ENCODE measurements at places on chromosomes 1 and 21.
A peak's percentile ranks its signal among the peaks of the same experiment; 100 is the strongest.

DNA sequence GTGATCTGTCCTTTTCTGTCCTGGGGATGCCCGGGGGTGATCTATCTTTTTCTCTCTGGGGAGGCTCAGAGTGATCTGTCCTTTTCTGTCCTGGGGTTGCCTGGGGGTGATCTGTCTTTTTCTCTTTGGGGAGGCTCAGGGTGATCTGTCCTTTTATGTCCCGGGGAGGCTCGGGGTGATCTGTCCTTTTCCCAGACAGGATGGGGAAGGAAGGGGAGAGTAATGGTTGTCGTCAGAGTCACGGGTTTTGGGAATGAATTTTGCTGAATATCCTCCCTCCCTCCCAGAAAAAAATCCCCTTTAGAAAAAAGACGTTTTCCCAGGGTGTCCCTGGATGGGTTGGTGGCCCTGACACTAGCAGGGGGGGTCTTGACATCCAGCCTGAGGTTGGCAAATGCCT lies 91.5 kb downstream of the ARHGEF10L start:
- DNase-seq = peak; percentile 41

- DNase-seq = no peak
These were observed 42.4 kb downstream of the PTPRC start for GRCh38 chr1:198681252-198681651.

GRCh38 chr1:30721812-30722537 lies 1.4 kb downstream of the MATN1 start:
- no peak for DNase-seq

DNA sequence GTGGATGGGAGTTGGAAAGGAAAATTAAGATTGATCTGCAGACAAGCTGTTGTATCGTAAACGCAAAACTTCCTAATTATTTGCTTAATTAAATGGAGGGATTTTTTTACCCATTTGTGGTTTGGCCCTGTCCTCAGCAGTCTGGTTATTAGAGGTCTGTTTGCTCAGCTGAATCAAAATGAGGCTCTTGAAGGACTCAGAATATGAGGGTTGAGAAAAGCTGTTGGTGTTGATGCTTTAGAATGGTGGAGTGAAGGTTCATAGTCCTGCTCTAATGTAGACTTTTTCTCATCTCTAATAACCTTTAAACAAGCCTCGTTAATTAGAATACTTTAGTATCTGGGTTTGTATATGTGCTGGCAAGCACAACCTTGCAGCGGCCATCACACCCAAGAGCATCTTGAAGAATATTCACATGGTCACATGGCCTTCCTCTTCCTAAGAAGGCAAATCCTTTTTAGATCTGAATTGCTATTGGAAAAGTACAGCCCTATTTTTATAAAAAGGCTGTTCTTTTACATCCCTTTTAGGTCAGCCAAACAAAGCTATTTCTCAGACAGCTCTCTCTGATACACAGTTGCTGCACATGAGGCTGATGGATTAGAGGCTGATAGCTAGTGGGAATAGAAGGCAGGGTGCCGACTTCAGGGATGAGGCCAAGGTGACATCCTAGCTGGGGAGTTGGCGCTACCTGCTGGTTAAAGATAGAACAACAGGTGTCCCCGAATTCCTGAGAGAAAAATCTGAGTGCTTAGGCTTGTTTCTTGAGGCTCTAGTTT lies 53.8 kb downstream of the MACF1 start:
- DNase-seq = peak; percentile 53

GRCh38 chr1:80056179-80056578 lies 1049.6 kb upstream of the ADGRL4 start:
- DNase-seq = no peak

- no peak for DNase-seq
These were observed 9.5 kb downstream of the SIM2 start for GRCh38 chr21:36708286-36709029.

DNA sequence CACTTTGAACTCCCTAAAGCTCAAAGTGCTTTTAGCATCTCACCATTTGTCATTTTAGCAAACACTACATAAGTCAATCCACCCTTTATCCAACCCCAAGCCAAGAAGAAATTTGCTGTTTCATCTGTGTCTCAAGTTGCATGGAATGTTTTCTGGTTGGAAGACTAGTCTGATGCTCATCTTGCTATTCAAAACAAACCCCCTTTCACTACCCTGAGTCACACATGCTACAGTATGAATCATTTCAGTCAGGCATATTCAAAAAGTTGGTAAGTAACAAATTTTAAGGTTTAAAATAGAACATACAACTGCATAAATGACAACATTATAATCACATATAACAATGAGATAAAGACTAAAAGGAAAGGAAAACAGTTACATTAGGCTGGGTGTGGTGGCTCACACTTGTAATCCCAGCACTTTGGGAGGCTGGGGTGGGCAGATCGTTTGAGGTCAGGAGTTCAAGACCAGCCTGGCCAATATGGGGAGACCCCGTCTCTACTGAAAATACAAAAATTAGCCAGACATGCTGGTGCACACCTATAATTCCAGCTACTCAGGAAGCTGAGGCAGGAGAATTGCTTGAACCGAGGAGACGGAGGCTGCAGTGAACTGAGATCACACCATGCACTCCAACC lies 38.7 kb downstream of the DSTYK start:
- DNase-seq = no peak

DNA sequence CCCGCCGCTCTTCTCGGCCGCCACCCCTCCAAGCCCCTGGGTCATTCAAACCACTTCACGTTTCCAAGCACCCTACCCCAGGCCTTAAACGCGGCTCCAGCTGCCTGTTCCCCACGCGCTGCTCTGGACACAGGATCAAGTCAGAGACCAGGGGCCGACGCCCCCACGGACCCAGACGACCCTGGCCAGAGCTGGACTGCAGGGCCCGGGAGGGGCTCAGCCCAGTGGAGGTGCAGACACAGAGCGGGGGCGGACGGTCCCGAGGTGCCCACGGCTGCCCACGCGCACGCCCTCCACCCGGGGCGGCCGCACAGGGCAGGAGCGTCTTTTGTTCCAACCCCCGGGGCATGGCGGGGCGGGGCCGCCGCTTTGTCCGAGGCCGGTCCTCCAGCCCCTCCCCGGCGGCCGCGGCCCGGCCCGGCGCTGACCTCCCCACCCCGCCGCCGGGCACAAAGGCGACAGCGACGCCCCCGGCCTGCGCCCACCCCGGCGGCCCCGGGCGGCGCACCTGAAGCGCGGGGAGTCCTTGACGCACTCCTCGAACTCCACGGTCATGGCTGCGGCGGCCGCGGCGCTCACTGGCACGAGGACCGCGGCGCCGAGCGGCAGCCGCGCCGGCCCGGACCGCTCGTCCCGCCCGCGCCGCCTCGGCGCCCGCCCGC lies 338 bp downstream of the ACAP3 start:
- DNase-seq = no peak

DNA sequence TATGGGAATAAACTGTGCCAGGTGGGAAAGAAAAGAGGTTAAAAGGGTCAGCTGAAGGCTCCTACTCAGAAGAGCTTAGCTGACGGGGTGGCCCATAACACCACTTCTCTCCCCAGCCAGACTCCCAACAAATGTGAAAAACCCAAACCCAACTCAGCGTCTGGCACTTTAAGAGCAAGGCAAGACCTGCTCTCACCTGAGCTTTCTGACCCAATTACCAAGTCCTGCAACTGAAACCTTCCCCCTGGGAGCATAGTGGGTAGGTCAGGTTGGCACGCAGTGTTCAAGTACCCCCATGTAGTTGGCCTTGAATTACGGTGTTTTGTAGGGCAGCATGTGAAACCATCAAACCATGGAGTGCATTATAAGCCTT lies 3.2 kb downstream of the IRF6 start:
- DNase-seq = no peak

- no peak for DNase-seq
These were observed 460.7 kb upstream of the RGS18 start for GRCh38 chr1:191697556-191697955.

DNA sequence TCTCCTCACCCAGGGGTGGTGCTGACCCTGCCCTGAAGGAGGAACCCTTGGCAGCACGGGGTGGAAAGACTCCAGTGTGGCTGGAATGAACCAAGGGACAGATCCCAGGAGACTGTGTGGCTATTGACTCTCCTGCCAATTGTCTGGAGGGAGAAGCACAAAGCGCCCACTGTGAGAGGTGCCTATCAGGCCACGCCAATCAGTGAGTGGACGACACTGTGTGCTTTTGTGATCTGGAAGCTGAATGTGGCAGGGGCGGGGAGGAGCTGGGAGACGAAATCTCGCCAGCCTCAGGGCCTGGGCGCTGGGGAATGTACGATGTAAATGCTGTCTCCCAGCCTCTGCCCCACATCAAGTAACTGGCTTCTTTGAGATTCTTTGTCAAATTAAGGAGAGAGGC lies 167.1 kb downstream of the ZBTB18 start:
- no peak for DNase-seq

DNA sequence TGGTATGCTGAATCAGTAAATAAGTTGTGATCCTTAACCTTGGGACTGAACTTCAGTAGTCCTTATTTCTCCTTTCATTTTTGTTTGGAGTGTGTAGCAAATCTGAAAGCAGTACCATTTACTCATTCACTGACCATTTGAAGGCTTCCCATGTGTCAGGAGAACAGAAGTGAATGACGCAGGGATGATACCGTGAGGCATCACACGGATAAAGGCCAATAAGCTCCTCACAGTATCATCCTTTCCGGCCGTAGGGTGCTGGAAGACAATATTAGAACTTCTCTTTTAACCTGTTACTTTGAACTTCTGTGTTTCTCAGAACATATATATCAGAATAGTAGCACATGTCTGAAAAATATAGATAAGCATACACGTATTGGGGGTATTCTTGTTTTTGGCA lies 21.3 kb downstream of the BACH1 start:
- no peak for DNase-seq

DNA sequence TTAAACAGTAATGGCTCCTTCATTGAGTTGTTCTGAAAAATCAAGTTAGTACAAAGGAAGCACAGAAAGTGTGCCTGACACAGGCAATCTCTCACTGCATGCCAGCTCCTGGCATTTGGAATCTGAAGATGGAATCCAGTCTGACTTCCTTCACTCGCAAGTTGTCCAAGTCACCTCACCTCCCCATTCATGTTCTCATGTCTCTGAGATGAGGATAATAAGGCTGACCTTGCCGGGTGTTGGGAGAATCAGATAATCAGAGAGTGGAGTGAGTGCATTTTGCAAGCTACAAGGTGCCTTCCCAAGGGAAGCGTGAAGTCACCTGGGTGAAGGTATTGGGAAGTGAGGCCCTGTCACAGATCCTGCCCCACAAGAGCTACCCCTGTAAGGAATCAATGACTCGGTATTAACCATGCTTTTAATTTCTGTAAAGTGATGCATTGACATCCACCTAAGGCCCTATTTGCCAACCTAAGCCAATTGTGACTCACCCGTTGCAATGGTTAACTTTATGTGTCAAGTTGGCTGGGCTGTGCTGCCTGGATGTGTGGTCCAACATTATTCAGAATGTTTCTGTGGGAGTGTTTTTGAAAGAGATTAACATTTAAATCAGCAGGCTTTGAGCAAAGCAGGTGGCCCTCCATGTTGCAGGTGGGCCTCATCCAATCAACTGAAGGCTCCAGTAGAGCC lies 62.5 kb upstream of the TARBP1 start:
- DNase-seq = no peak

DNA sequence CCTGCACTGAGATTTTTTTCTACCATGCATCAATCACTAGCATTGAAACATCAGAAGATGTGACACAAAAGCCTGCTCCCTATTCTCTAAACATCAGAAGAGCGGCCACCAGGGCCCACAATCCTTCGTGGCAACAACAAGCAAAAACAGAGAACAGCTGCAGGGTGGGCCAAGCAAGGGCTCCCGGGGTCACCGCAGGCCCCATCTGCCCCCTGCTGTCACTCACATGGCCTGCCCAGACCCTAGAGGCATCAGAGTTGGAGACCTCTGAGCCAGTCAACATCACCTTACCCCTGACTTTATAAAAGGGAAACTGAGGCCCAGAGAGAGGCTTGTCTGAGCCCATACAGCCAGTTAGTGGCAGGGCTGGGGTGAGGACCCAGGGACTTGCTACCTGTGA lies 1.8 kb downstream of the LAPTM5 start:
- no peak for DNase-seq

DNA sequence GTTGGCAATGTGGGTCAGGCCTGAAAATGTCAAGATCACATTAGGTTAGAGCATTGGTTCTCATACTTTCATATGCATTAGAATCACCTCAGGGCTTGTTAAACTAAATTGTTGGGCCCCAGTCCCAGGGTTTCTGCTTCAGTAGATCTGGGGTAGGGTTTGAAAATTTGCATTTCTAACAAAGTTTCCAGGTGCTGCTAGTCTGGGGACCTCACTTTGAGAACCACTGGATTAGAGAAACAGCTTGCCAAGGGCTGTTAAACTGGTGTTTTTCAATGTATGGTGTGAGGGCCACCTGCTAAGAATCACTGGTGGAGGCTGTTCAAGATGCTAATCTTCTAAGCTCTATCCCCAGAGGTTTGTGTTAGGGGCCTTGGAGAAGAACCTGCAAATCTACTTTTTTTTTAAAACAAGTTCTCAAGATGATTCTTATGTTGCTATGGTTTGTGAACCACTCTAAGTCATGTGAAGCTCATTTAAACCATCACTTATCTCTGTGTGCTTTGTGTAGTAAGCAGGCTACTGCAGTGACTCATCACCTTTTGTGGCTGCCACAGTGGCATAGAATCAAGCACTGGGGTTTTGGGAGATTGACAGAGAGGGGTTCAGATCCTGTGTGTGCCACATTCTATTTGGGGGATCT lies 152.2 kb downstream of the S1PR1 start:
- DNase-seq = no peak

- no peak for DNase-seq
These were observed 122.7 kb downstream of the ST6GALNAC5 start for GRCh38 chr1:76989976-76990375.

DNA sequence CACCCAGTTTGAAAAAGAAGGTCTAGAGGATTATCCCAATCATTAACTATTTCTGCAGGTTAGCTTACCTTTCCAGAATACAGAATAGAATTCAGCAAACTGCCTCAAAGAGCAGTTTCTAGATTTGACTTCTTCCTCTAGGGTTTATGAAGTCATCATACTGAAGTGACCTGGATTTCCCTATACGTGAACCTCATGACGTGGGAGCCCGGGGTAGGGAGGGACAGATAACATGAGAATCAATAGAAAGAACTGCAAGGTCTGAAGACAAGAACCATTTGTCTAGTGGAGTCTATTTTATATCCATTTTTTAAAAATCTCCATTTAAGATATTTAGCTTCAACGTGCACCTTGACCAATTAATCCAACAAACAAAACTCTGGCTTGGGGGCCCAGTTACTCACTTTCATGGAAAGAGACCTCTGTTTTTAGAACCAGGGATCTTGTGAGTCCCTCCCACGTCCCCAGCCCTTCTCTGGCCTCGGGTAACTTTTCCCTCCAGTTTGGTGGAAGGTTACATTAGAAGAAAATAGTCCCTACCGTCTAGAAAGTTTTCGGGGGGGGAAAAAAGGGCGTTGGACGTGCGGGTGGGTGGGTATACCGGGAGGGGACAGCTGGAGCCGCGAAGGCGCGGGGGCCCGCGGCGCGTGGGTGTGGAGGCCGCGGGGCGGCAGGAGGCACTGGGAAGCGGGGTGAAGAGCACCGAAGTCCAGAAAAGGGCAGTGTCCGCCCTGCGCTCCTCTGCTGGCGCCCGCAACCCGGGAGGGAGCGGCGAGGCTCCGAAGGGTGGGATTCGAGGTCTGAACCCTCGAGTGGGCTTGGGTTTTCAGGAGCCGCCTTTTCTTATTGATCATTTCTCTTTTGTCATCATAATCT lies 13.8 kb upstream of the POGZ start:
- peak; percentile 32 for DNase-seq

- DNase-seq = no peak
These were observed 3.0 kb downstream of the ARTN start for GRCh38 chr1:43936431-43937151.

All from CD4-positive, alpha-beta T cell treated with Interleukin-15 for 1 hour (primary cell).